Mesothelial cell of epicardium (in vitro differentiated cells): ENCODE measurements at places on chromosomes 7 and 10.
A peak's percentile ranks its signal among the peaks of the same experiment; 100 is the strongest.

DNA sequence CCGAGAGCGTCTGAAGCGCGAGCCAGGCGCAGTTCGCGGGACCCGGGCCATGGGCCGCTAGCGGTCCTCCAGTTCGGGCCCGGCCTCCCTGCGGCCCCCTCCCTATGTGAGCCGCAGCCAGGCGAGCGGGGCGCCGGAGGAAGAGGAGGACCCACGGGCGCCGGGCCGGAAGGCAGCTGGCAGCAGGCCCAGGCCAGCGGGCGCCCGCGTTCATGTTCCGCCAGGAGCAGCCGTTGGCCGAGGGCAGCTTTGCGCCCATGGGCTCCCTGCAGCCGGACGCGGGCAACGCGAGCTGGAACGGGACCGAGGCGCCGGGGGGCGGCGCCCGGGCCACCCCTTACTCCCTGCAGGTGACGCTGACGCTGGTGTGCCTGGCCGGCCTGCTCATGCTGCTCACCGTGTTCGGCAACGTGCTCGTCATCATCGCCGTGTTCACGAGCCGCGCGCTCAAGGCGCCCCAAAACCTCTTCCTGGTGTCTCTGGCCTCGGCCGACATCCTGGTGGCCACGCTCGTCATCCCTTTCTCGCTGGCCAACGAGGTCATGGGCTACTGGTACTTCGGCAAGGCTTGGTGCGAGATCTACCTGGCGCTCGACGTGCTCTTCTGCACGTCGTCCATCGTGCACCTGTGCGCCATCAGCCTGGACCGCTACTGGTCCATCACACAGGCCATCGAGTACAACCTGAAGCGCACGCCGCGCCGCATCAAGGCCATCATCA lies 1.1 kb downstream of the ADRA2A start:
- peak overlapping the region; percentile 68 for H3K4me3 ChIP-seq
- H3K4me1 ChIP-seq, result peaks cover 16% of the 10 kb centered on the region
- H3K27ac ChIP-seq, result peak overlapping the region; percentile 50
- peaks cover 85% of the 10 kb centered on the region for H3K27me3 ChIP-seq
- no peak for DNase-seq

DNA sequence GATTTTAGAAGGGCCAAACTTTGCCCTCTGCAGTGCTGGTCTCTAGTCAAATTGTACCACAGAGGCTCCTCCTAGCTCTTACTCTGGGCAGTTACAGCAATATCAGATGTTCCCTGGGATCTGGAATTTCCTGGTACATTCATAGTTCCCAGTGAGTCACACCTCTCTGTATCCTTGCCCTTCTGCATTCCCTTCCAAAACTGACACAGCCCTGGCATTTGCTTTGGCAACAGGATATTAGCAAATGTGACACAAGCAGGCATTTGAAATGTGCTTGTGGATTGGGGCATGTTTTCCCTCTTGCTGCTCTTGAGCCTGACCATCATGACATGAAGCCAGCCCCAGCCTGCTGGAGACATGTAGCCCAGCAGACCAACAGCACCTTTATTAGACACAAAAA lies 284.7 kb upstream of the AKR1E2 start:
- H3K4me1 ChIP-seq, result peaks cover 15% of the 10 kb centered on the region
- H3K4me3 ChIP-seq, result no peak overlapping the region
- no peak for DNase-seq

- H3K27ac ChIP-seq, result peak overlapping the region; percentile 66
- peaks cover 2% of the 10 kb centered on the region for H3K36me3 ChIP-seq
- DNase-seq, result no peak
- H3K27me3 ChIP-seq, result no peaks in the 10 kb centered on the region
Measured at GRCh38 chr7:135911099-135911498, 66.1 kb downstream of the MTPN start.

- peaks cover 83% of the 10 kb centered on the region for H3K27me3 ChIP-seq
- H3K27ac ChIP-seq, result no peak overlapping the region
- no peak overlapping the region for H3K4me3 ChIP-seq
- peaks cover 13% of the 10 kb centered on the region for H3K4me1 ChIP-seq
- DNase-seq, result no peak
Measured at GRCh38 chr10:26221541-26221940, 5.0 kb downstream of the GAD2 start.

GRCh38 chr10:77007834-77008233 lies 629.8 kb downstream of the KCNMA1 start:
- no peak overlapping the region for H3K4me3 ChIP-seq
- H3K4me1 ChIP-seq, result peaks cover 4% of the 10 kb centered on the region
- no peaks in the 10 kb centered on the region for H3K27me3 ChIP-seq
- no peak overlapping the region for H3K27ac ChIP-seq

DNA sequence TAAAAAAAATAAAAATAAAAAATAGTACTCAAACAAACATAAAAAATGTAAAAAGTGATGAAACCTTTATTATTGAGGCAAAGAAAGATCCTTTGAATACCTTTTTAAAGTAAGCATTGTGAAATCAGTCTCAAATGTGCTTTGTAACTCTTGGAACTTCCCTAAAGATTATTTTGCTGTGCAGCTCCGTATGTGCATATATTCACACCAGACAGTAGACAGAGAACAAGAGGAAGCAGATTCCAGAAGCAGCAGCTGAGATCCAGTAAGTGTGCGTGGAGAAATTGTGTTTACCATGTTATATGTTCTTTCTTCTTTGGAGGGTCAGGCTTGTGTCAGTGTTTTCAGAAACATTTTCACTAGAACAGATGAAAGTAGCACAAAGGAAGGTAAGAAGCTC lies 324.9 kb downstream of the AGMO start:
- H3K27me3 ChIP-seq, result no peaks in the 10 kb centered on the region
- no peak overlapping the region for H3K27ac ChIP-seq
- H3K4me1 ChIP-seq, result no peaks in the 10 kb centered on the region
- DNase-seq, result no peak
